ENCODE measurements at places on chromosomes 2 and 18.
A peak's percentile ranks its signal among the peaks of the same experiment; 100 is the strongest.

DNA sequence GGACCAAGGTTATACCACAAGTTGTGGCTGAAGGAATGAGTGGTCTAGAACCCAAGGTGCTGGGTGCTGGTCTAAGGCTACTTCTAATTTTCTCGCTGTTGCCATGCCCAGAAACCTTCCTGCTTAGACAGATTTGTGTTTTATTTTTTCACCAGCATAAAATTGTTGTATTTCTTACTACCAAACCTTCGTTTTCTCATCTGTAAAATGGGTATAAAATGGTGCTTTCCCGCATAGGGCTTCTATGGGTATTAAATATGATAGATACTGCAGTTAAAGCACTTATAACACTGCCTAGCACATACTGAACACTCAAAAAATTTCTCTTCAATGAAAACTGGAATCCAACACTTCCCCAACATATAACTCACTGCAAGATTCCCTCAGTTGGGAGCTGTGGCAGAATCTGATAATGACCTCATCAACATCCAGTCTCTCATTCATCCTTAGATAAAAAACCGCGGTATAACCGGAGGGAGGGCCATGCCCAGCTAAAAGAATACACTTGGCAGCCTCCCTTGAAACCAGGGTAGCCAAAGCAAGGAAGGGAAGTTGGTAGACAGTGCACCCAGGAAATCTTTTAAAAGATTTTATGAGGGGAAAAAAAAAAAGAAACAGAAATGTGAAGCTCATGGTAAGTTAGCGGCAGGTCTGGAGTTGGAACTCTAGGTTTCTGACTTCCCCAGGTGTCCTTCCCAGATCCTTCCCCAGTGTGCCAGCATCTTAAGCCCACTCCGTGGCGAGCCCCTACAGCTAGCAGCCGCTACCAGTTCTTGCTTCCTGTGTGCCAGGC lies 1.2 kb downstream of the NEMP2 start:
- DNase-seq: no peak

DNA sequence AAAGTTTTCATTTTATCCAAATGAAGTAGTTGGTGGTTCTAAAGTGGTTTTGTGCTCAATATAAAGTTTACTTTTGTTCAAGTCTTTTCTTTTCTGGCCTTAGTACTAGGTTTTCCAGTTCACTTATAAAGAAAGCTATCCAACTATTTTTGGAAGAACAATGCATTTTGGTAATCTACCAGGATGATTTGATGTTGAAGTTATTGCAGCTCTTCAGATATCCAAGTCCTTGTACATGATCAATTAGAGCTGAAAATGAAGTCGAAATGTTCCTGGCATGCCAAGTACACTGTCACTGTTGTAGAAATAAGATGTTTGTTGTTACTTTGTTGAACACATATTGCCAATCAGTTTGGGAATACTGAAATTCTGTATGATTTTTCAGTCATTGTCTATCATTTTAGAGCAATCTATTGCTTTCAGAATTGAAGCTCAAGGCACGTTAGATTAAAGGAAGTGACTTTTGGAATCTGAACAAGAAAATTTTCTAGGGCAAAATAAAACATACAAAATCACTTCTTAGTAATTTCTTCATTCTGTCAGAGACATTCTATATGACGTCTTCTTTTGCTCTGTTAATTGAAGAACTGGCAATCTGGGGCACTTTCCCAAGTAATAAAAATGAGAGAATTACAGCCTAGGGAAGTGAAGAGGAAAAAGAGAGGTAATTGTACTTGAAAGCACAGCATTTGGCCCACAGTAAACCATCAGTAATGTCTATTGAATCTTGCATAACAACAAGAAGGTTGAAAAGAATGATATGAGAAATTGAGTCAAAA lies 232.3 kb downstream of the MREG start:
- no peak for DNase-seq

- peak; percentile 16 for DNase-seq
Measured at GRCh38 chr2:62304429-62305417, 108.8 kb downstream of the B3GNT2 start.

DNA sequence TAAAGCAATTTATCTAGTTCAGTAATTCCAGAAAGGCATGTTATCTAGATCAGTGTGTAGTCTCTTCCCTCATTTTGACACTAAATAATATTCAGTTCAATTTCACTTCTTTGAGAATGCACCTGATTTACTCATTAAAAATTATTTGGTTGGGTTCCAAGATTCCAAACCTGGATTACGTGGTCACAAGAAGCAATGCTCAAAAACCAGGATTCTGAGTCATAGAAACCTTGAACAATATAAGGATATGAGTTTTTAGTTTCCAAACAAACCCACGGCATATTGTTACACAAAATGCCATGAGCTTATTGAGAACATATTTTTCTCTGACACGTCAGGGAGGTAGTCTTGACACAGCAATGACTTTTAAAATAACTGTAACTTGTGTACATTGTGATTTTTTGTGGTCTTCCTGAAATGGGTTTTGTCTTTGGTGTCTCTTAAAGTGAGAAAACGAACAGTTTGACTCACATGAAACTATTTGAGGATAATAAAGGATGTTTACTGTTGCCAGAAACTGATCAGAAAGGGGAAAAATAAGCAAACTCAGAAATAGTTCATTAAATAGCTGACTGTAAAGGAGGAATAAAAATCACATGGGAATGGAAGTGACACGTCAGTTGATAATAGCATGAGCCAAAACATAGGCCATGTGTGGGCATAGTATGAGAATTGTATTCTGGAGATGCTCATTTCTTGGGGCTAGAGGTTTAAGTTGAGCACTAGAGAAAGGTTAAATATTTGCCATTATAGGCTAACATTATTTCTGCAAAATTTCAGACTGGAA lies 617.7 kb upstream of the CDH2 start:
- DNase-seq: no peak

GRCh38 chr2:120239488-120240287 lies 13.0 kb upstream of the RALB start:
- no peak for DNase-seq

- no peak for DNase-seq
Measured at GRCh38 chr2:154170400-154170799, 298.7 kb downstream of the GALNT13 start.

- peak; percentile 43 for DNase-seq
Measured at GRCh38 chr2:152376385-152376784, 41.4 kb downstream of the FMNL2 start.

GRCh38 chr2:216787851-216788540 lies 71.9 kb downstream of the TNP1 start:
- DNase-seq: no peak

GRCh38 chr2:71323386-71323785 lies 8.2 kb upstream of the ZNF638 start:
- no peak for DNase-seq

DNA sequence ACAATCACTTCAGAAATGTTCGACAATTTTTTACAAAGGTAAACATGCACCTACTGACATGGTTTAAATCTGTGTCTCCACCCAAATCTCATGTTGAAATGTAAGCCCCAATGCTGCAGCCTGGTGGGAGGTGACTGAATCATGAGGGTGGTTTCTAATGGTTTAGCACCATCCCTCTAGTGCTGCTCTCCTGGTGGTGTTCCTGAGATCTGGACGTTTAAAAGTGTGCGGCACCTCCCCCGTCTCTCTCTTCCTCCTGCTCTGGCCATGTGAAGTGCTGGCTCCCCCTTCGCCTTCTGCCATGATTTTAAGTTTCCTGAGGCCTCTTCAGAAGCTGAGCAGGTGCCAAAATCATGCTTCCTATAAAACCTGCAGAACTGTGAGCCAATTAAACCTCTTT lies 28.3 kb downstream of the MAP3K2 start:
- DNase-seq: no peak

DNA sequence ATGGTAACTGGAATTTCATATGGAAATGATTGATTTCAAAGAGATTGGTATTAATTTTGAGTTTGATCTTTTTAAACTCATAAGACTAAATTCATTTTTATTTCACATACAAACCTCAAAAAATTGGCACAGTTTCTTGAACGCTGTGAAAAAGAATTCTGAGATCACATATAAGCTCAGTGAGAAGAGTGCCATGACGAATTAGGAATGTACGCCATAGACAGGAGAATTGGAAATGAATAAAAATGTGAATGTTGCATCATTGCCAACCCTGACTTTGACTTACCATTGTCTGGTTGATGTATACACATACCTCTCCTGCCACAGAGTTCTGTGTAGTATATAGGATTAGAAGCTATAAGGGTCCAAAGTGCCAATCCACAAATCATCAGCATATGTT lies 290.4 kb upstream of the ZC3H15 start:
- no peak for DNase-seq

DNA sequence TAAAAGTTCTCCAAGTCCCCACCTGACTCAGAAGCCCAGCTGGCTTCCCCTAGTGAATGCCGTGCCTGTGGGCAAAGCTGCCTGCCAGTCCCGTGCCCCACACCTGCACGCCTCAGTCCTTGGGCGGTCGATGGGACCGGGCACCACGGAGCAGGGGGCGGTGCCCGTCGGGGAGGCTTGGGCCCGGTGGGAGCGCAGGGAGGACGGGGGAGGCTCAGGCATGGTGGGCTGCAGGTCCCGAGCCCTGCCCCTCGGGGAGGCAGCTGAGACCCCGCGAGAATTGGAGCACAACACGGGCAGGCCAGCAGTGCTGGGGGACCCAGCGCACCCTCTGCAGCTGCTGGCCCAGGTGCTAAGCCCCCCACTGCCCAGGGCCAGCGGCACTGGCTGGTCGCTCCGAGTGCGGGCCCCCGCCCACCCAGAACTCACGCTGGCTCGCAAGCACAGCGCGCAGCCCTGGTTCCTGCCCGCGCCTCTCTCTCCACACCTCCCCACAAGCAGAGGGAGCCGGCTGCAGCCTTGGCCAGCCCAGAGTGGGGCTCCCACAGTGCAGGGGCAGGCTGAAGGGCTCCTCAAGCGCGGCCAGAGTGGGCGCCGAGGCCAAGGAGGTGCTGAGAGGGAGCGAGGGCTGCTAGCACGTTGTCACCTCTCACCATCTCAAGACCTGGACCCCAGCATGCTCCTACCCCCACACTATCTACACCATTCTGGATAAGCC lies 215.5 kb downstream of the TNS1 start:
- DNase-seq: no peak

- no peak for DNase-seq
Measured at GRCh38 chr18:76905821-76906220, 83.5 kb downstream of the ZNF236 start.

DNA sequence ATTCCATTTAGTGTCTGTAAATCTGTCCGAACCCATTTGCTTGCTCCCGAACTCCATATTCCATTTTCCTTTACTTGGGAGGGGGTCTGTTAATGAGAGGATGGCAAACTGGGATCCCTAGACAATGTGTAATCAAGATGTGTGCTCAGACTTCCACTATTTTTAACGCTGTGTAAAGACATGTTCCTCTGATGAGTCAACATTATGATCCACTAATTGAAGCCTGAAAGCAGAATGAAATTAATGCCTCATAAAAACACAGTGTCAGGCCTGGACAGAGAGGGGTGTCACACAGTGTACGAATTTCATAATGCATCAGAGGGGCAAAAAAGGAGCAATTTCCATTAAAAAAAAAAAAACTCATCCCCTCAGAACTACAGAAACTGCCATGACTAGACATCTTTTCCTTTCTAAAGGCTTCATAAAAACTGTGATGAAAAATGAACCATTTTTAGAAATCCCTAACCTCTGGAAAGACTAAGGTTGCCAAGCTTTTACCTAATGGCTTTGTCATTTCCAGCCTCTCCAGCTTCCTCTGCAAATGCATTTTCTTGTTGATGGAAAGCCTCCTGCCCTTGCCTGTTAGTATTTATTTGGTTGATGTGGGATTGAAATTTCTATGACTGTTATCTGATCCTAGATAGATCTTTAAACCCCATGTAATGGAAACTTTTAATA lies 209.2 kb upstream of the DCC start:
- no peak for DNase-seq
